PC-3 (cell line): ENCODE measurements at places on chromosomes 7 and 10. TPM values are rescaled to one million over a fixed set of nuclear protein-coding genes. Genes with fewer than 3 reads are reported as not detected.

DNA sequence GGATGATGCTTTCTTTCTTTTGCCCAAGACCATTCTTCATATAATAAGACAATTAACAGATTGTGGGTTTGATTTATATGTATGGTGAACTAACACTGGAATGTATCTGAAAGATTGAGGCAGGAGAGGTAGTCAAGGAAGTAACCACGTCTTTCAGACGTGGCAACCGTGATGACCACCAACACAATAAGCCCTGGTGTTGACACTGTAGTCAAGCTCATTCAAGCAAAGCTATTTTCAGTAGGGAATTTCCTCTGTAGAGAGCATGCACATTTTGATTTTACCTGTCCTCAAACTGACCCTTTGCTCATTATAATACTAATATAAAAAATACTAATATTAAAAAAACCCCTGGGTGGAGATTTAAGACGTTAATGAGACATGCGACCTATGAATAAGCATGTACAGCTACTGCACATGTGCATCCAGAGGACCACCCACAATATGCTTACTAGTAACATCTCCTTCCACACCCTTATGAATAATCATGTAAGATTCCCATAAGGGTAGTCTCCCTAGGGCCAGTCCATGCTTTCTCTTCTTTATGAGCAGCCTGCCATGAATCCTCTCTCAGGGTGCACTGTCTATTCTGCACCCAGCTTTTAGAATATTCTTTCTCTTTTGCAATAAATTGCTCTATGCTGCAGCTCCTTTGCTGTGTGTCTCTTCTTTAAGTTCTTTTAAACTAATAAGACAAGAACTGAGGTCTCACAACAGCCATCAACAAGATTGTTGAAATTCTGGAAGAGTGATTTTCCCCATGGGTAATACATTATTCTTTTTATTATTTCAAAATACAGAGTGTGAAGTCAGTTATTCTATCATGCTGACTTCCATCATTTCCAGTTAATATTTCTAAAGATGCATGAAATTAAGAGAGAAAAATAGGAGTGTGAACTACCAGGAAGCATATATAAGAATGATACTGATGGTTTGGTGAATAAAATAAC lies 151.3 kb upstream of the NPVF start:
- DNase-seq = no peak

Gene STEAP2
- total RNA-seq = 4.7 and 7.0 TPM in 2 replicates

DNA sequence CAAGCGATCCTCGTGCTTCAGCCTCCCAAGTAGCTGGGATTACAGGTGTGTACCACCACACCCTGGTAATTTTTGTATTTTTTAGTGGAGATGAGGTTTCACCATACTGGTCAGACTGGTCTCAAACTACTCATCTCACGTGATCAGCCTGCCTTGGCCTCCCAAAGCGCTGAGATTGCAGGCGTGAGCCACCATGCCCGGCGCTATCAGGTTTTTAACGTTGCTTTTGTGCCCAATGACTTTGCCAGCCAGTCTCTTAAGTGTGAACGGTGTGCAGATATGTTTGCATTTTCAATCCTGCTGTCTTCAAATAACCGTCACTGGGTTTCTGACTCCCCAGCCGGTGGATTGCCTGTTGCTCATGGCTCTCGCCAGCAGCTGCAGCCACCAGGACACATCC lies 201.8 kb upstream of the PPP2R2D start:
- no peak for DNase-seq

Gene BAMBI
- total RNA-seq = 9.6 and 10.7 TPM in 2 replicates

GRCh38 chr7:131108212-131108940 lies 219.3 kb upstream of the MKLN1 start:
- DNase-seq = peak; percentile 34

Gene SFTPA1
- not detected in 2 replicates for total RNA-seq

GRCh38 chr10:26311383-26311940 lies 94.9 kb downstream of the GAD2 start:
- no peak for DNase-seq

Gene KAT6B
- total RNA-seq = 83.0 and 94.5 TPM in 2 replicates

DNA sequence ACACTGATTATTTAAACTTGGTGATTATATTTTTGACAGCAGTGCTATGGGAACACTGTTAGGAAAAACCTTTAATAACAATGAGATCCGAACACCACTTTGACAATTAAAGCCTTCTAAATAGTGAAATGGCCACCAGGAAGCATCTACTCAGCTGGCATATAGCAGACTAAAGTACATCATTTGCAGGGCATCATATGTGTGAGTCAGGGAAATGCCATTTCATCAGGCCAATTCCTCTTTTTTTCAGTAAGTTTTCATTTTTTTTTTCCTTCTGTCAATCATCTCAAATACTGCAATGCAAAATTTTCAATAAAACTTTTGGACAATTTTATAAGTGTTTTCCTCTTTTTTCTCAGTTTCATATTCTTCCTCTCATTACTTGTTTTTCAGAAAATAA lies 521.4 kb upstream of the SEMA3D start:
- no peak for DNase-seq

DNA sequence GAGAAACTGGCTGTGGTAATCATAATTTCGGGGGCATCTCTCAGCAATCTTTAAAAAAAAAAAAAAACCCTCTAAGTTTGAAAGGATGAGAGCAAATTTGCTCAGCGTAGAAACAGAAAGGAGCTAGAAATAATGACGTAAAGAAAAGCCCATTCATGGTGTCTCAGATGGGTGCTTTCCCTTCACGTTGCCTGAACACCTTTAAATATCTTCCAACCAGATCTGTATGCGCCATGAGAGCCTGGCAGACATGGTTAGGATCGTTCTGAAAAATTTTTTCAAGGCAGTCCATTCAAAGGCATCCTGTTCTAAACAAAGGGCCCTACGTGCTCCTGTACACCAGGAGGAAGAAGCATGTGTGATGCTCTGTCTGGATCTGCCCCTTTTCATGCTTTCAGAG lies 141.2 kb upstream of the C1QL3 start:
- no peak for DNase-seq

Gene HEPACAM2
- not detected in 2 replicates for total RNA-seq

DNA sequence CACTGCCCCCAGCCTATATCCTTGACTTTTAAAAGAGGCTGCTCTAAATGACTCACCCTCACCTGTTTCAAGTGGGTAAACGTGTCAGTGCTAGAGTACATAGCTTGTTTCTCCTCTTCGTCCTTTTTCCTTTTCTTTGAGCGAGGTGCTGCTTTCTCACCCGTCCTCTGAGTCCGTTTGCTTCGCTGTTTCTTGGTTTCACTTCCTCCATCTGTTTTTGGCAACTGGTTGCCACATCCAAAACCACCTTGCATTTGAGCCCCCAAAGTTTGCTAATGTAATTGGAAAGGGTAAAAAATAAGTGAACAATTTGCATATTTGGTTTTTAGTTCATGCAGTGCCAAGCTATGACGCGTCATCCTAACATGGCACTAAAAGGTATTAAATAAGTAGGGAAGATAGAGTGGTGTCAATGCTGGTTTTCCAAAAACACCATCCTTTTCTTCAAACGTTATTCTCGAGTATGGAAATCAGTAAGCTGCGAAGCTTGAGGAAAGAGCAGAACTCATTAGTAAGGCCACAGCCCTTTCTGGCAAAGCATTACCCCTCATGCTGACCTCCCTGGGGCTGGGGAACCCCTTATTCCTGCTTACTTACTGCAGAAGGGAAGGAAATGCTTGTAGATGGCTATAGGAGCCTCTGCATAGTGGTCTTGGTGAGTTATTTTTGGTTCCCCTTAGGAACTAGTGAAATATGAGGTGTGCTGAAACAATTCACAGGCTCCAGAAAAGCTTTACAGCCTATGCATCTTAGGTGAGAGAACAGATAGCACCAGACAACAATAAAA lies 133.5 kb downstream of the GALNT11 start:
- DNase-seq = no peak

Gene ASZ1
- not detected in 2 replicates for total RNA-seq

Gene MRPL32
- total RNA-seq = 75.4 and 104 TPM in 2 replicates

Gene SPDYE9
- not detected in 2 replicates for total RNA-seq

- DNase-seq = no peak
Observed at GRCh38 chr10:97582169-97582568, 2.0 kb upstream of the HOGA1 start.

- DNase-seq = no peak
Observed at GRCh38 chr10:18684953-18685352, 25.7 kb downstream of the ARL5B start.

Gene KCND2
- total RNA-seq = 0.17 and 0.33 TPM in 2 replicates

GRCh38 chr7:496528-497295 lies 22.9 kb downstream of the PDGFA start:
- no peak for DNase-seq

Gene PYROXD2
- 3.1 and 9.4 TPM in 2 replicates for total RNA-seq

Gene FRMD4A
- total RNA-seq = 7.1 and 9.8 TPM in 2 replicates

DNA sequence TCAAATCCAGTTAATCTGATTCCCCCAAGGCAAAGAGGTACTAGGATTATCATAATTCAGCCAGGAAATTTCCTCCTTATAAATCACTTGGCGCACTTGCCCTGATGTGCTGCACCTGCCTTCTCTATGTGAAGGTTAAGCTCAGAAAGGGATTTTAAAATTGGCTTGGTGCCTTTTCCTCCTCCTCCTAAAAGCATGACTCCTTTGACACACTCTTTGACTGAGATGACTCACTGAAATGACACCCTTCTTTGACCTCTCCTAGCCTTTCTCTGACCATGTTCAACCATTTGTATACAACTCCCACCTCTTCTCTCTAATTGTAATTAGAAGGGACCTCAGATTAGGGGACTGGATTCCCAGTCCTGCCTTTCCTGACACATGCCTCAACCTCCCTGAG lies 46.5 kb downstream of the ABLIM1 start:
- DNase-seq = peak; percentile 43

DNA sequence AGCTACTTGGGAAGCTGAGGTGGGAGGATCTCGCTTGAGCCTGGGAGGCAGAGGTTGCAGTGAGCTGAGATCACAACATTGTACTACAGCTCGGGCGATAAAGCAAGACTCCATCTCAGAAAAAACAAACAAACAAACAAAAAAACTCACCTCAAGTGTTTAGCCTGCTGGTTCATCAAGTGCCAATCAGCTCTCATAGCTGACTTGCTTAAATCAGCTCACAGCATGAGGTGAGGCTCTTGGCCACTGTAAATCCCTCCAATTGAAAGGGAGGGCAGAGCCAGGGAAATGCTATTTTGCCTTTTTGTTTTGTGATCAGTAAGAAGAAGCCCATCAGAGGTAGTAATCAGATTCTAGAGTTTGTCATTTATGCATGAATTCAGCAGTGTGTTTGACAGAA lies 112.3 kb downstream of the RAB11FIP2 start:
- DNase-seq = no peak

GRCh38 chr10:56383806-56384205 lies 22.7 kb upstream of the ZWINT start:
- DNase-seq = no peak

DNA sequence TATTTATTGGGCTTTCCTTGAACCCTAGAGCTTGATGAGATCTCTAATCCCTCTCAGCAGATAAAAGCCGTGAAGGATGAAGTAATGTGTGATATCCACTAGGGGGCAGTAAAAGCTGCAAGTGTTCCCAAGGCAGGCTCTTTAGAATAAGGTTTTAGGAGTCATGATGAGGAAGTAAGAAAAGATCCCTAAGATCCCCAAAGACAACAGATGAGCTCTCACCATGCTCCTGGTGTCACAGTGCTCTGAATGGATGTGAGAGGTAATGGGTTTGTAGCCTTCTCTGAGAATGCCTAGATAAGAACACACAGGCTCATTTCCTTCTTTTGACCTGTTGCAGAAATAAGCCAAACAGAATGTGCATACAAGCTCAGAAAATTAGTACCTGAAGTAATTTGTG lies 70.4 kb upstream of the ITPRID1 start:
- peak; percentile 79 for DNase-seq

DNA sequence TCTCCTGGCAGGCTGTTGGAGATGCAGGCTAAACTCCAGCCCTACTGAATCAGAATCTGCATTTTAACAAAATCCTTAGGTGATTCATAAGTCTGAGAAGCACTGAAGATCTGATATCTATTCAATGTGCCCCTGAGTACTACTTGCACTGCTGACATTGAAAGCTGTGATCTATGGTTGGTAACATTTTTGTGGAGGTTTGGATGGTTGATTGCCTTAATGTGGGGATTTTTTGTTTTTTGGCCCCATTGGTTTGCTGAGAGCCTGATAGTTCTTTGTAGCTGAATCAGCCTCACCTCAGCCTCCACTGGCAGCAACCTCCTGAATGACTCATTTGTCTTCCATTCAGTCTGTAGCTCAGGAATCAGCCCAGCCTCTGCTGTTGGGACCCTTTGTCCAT lies 14.7 kb upstream of the LRRN3 start:
- peak; percentile 34 for DNase-seq

DNA sequence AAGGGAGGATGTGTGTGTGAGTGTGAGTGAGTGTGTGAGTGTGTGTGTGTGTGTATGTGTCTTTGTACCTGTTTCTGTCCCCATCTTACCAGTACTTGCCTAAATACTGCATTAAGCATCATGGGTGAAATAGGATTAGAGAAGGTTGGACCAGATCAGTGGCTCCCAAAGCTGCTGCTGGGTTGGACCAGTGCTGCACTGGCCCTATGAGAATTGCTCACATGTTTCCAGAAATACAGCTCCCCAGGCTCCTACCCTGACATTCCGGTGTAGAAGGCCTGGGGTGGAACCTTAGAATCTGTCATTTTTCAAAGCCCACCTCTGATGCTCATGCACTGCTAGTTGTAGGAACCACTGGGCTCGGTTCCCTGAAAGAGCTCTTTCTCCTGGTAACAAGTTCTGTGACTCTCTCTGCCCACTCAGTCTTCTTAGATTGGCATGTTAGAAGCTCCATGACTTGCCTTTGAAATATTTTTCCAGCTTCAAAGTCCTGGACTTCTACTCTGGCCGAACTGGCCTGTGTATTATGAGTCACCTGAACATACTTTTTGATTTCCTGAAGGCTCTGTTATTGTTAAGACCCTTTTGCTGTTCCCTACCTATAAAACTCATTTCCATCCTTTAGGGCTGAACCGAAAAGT lies 224.7 kb downstream of the CUX1 start:
- DNase-seq = peak; percentile 79

Gene RTKN2
- total RNA-seq = 24.8 and 26.6 TPM in 2 replicates

DNA sequence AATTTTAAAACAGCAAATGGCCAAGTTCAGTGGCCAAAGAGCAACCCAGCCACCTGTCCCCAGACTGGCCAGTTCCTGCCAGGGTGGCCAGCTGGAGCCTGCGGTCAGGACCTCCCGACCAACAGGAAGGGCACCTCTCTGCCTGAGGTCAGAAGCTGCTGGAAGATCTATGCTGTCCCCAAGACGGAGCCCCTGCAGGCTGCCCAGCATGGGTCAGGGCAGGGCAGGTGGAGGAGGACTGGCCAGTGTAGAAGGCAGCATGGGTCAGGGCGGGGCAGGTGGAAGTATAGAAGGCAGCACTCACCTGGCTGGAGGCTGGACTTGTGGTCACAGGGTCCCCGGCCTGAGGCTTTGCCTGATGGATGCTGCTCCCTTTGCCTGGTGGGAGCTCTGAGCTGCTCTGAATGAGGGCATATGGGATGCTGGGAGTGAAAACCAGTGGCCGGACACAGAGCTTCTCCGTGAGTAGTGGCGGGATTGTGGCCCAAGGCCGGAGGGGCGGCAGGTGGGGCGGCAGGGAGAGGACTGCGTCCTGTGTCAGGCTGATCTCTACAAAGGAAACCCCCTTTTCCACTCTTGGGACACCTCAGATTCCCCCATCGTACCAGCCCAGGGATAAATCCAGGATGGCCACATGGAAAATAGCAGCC lies 229.2 kb downstream of the TCERG1L start:
- no peak for DNase-seq

Gene DNAH11
- total RNA-seq = 1.6 and 5.2 TPM in 2 replicates

- no peak for DNase-seq
Observed at GRCh38 chr7:43880596-43880995, 11.3 kb upstream of the MRPS24 start.

GRCh38 chr10:115483294-115483693 lies 390.1 kb downstream of the ATRNL1 start:
- DNase-seq = no peak

Gene PKD2L1
- not detected in 2 replicates for total RNA-seq

- DNase-seq = no peak
Observed at GRCh38 chr7:31419505-31420055, 79.1 kb upstream of the NEUROD6 start.

GRCh38 chr10:86673827-86674581 lies 5.7 kb downstream of the LDB3 start:
- DNase-seq = no peak
